Stimulated activated CD4-positive, alpha-beta T cell treated with anti-CD3 and anti-CD28 coated beads, TNF-alpha, amount 100 ng/mL, for 48 hours (primary cell): ENCODE measurements at places on chromosomes 2 and 18.

- no peak for DNase-seq
These were observed 317.2 kb downstream of the TSN start for GRCh38 chr2:122072666-122073065.

DNA sequence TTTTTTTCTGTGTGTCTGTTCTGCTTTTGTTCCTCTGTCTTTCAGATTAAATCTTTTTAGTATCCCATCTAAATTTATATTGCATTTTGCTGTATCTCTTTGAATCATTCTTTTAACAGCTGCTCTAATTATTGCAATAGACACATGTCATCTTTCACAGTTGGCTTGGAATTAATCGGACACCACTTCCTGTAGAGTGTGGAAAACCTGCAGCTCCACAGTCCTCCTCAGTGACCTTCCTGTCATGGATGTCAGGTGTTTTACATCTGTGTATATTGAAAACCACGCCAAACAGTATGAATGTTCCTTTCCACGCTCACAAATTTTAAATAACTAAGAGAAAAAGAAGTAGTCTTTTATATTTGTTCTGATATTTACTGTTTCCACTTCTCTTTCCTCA is 135.3 kb downstream of the PXDN start:
- no peak for DNase-seq

DNA sequence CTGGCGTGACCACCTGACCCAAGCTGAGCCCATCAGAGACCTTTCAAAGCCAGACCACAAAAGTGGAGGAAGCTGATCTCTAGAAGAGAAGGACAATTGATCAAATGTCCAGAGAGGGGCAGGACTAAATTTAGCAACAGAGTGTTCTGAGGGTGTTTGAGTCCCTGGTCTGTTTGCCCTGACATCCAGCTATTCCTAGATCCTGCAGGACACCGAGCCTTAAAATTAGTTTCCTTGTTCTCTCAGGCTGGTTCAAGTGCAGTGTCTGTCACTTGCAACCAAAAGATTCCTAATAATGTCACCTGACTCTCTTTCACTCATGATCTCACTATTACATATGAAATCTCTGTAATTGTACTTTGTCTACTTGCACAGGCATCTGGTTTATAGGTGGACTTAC is 33.0 kb upstream of the NPAS2 start:
- no peak for DNase-seq

- peak; percentile 24 for DNase-seq
These were observed 285.0 kb upstream of the PARD3B start for GRCh38 chr2:204260162-204260877.

DNA sequence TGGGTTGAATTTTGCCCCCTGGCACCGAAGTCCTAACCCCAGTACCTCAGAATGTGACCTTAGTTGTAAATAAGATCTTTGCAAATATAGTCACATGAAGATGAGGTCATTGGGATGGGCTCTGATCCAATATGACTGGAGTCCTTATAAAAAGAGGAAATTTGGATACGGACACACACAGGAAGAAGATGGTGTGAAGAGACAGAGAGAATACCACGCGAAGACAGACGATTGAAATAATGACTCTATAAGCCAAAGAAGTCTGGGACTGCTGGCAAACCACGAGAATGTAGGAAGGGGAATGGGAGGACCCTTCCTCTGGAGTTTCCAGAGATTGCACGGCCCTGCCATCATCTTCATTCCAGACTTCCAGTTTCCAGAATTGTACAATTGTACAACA is 98.6 kb downstream of the CPO start:
- no peak for DNase-seq

- DNase-seq: no peak
These were observed 879 bp downstream of the TMEM178A start for GRCh38 chr2:39666491-39667101.

DNA sequence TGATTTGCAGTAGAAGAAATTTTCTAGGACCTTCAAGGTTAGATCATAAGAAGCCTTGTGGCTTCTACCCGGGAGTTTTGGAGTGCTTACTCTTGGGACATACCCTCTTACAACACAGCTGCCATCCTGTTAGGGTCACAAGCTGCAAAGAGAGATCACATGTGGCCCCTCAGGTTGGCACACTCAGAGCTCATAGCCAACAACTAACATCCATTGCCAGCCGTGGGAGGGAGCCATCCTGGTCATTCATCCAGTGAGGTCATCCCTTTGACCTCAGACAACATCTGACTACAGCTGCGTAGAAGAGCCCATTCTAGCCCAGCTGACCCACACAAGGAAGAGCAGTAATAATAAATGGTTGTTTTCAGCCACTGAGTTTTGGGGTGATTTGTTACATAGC is 76.9 kb upstream of the NABP1 start:
- no peak for DNase-seq

DNA sequence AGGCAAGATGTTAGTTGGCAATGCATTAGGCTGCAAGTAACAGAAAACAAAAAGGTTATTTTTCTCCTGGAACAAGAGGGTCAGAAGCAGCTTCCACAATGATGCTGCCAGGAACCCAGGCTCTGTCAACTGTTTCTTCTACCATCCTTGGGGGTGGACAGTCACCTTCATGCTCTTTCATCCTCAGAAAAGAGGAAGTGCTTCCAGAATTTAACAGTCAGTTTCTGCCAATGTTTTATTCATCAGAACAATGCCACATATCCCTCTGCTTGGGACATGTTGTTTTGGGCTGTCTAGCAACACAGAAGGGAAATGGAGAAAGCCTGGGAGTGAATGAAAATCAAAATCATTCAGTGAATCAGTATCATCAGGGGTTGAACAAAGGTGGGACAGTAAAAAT is 7.1 kb downstream of the TMEM182 start:
- DNase-seq: no peak

DNA sequence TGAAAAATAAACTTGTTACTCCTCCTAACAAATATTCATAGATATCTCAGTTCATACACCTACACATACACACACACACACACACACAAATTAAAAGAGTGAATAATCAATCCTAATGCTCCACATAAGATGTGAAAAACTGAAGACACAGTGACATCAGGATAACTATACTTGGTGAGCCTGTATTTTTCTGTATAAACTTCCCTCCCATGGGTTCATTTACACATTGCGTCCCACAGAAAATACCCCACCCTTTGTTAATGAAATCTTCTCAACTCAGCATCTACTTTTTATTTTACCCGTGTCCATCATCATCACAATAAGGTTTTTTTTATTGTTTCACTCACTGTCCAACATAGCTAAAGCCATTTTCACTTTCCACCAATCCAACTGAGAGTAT is 60.4 kb downstream of the CD226 start:
- no peak for DNase-seq

GRCh38 chr2:130795431-130795830 is 40.1 kb downstream of the AMER3 start:
- no peak for DNase-seq

DNA sequence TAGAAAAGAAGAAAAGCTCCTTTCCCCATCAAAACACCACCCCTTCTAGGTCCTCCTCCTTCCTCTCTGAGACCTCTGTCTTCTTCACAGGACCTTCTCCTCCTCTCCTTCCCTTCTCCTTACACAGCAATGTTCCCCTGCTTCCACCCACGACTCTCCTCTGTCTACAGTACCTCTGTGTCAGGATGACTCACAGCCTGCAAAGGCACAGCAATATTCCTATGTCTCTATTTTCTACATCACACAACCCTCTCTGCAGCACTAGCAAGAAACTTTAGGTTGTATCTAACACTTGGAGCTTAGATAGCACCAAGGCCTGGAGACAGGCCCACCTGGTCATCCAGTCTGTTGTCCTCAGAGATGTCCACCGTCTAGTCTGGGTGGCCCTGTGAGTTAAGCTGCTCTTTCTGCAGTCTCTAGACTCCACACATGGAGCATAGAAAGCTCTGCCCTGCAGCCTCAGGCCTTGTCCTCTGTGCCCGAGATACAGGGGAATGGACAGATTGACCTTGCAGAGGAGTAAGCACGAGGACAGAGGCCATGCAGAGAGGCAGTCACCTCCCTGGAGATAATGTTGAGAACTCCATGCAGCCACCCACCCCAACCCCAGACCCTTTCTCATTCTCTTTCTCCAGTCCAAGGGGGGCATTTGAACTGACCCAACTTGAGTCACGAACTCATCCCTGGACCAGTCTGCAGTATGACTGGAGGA is 212.0 kb downstream of the TNS1 start:
- DNase-seq: no peak

- peak; percentile 67 for DNase-seq
These were observed at the start of gene NEMP2 for GRCh38 chr2:190534310-190535120. NEMP2 (minus strand) TSS chr2:190534722; CDS start chr2:190534655, 67 bp downstream.

DNA sequence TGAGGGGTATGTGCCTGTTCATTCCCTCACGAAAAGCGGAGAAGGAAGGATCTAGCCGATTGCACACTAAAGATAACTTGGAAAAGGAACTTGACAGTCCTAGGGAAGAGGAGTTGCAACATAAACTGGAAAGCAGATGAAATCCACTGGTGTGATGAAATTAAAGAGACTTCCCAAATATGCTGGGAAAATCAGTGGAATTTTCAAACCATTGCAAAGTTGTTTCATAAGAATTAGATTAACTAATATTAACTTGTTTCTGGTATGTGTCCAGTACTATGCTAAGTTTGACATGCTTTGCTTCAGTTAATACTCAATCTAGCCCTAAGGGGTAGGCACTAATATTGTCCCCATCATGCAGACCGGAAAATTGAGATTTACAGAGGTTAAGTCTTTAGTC is 222.7 kb downstream of the IKZF2 start:
- no peak for DNase-seq

GRCh38 chr2:227127201-227127600 is 36.8 kb downstream of the COL4A4 start:
- DNase-seq: no peak

DNA sequence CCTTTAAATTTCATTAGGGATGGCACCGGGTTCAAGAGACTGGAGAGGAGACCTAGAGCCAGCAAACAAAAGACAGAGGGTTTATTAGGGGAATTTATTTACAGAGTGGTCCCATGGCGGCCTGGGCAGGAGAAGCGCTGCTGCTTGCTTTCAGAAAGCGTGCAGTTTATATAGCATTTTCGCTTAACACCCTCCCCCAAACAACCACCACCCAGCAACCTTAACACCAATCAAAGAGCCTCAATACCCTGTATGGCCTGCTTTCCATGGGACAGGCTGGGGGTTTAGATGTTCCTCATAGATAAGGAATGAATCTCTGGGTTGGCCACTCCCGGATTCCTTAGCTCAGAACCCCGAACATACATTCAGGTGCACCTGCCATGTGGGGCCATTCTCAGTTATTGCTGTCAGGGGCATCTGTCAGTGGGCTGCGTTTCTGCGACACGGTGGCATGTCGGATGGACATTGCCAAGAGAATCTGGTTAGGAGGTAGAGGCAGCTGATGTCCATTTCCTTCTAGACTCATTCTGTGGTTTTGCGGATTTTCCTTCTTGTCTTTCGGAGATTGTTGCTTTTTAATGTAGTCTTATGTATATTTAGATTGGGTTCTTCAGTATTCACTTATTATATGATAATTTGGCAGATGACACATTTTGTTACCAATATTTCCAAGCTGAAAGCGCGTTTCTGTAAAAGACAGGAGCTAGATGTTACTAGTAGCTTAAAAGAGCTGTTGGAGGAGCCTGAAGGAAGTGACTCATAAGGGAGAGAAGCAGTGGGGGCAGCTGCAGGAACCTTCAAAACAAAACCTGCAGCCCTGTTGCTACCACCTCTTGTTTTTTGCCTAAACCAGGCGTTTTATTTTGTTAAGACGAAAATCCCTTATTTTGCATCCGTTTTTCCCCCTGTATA is 7.2 kb downstream of the AGAP1 start:
- DNase-seq: no peak

DNA sequence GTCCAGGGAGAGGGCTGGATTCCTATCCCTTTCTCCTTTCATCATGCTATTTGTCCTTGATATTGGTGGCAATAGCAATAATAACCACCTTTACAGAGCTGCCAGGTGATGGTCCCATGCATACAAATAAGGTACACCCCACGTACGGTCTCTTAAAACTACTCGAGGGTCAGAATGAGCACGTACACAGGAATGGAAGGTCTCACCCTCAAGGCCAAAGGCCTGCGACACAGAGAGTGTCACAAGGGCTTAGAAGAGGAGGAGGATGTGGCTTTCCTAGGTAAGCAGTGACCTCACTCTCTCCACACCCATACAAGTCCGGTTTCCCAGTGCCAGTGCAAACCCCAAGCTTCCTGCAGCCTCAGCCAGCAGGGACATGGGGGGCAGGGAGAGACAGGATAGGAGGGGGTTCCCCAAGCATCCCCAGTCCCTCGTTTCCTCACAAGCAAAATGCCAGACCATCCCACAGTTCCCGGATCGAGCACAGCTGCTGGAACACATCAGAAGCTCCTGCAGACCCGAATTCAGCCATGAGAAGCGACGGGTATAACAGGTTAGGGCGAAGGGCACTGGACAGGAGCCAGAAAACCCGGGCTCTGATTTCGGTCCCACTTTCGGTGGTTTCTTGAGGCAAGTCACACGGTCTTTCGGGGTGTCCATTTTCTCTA is 49.2 kb downstream of the PLB1 start:
- DNase-seq: no peak

GRCh38 chr2:216887138-216887537 is 27.3 kb upstream of the TNP1 start:
- no peak for DNase-seq

- no peak for DNase-seq
These were observed 144.6 kb upstream of the SPRED2 start for GRCh38 chr2:65576861-65577601.

DNA sequence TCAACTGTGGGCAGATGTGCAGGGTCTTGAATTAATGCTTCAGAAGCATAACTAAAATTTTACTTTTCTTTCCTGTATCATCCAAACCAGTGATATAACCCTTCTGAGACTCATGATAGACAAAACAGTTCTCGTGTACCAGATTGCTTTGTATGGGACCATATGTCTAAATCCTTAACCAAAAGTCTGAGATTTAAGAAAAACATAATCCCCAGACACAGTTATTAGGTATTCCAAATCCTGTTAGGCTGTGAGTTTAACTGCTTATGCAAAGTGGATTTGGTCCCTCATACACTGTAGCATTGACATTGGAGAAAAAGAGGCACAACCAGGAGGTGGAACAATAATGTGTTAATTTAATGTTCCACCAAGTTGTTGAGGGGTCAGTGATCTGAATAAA is 235.0 kb downstream of the PMAIP1 start:
- no peak for DNase-seq

DNA sequence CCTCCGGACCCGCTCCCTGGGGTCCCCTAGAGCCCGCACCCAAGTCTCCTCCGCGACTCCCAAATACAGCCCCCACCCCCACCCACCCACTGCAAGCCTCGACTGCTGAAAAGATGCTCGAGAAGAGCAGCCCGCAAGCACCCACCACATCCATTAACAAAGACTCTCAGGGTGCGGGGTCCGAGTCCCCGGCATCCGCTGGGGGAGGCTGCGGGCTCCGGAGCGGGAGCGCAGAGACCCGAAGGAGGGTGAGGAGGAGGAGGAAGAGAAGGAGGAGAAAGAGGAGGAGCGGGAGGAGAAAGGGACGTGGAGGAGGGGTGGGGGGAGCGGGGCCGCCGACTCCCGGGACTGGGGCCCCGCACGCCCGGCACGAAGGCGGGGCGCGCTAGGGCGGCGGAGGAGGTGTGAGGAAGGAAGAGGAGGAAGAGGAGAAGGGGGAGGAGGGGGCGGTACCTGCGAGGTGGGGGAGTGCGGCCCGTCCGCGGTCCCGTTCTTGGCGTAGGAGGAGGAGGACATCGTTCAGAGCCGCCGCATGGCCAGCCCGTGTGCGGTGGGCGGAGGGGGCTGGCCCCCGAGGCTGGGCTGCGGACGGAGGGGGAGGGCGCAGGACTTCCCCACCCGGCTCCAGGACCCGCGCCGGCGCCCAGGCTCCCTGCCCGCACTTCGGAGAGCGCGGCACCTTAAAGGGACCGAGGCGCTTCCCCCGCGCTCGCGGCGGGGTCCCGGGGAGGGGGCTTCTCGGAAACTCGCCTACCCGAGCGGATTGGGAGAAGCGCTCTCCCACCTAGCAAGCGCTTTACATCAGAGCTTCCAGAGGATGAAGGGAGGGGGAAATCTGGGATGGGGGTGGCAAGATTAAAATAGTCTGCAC is at the start of gene CACNB4:
CACNB4 (minus strand) TSS at position 549 of the 871 bp plus-strand sequence.
- no peak for DNase-seq
